HFF-Myc (cell line): ENCODE measurements at places on chromosomes 1 and 21.
A peak's percentile ranks its signal among the peaks of the same experiment; 100 is the strongest.

DNA sequence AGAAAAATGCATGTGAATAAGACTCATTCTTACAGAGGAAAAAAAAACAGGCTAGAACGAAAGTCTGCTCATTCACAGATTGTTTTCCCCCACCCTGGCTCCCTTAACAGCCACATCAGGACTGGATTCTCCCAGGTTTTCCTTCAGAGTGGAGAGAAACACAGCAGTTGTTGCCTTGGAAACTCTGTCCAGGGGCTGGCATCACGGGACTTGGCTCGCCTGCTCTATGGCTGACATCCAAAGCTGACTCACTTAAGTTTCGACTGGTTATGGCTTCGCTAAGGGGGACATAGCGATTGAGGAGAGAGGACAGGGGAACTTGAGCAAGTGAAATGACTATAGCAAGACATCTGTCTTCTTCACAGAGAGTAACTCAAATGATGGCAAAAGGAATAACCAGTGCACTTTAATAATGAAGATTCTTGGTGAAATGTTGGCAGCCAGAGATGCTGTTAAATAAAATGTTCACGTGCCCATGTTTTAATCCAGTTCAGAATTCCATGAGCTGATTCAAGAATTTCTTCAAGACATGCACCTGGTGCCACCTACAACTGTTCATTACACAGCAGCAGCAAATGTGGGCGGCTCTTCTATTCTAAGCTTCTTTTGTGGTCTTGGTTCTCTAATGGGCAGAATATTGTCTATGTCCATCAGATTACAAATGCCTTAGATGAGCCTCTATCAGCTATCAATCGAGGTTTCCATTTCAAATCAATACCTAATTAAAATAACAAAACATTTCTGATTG, 21.8 kb downstream of the MIS18A start:
- DNase-seq, result peak; percentile 80

GRCh38 chr1:203267347-203267846, 37.9 kb upstream of the BTG2 start:
- DNase-seq, result peak; percentile 76

GRCh38 chr1:4224684-4225467, 324.8 kb upstream of the C1orf174 start:
- DNase-seq, result no peak

- no peak for DNase-seq
These were observed 13.9 kb downstream of the CCDC18 start for GRCh38 chr1:93194231-93194990.

DNA sequence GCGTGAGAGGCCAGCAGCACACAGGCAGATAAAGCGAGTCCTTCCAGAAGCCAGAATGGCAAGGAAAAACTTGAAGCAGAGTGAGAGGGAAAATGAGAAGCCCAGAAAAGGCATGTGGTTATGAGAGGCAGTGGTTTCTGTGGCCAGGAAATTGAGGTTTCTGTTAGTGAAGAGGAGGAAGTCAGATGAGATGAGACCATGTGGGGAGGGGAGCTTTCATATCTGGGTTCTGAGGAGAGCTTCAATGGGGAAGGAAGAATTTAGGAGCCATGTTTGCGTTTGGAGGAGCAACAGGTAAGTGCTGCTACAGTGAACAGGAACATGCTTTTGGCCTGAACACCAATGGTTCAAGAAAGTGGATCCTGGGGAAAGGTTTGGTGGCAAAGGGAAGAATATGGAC, 6.1 kb upstream of the CD1A start:
- no peak for DNase-seq

GRCh38 chr21:33949516-33950430, 34.2 kb upstream of the ATP5PO start:
- DNase-seq, result no peak

- no peak for DNase-seq
These were observed 90.9 kb downstream of the TMEM200B start for GRCh38 chr1:29032841-29033240.
